ENCODE measurements at places on chromosomes 13 and 19.
A peak's percentile ranks its signal among the peaks of the same experiment; 100 is the strongest.

DNA sequence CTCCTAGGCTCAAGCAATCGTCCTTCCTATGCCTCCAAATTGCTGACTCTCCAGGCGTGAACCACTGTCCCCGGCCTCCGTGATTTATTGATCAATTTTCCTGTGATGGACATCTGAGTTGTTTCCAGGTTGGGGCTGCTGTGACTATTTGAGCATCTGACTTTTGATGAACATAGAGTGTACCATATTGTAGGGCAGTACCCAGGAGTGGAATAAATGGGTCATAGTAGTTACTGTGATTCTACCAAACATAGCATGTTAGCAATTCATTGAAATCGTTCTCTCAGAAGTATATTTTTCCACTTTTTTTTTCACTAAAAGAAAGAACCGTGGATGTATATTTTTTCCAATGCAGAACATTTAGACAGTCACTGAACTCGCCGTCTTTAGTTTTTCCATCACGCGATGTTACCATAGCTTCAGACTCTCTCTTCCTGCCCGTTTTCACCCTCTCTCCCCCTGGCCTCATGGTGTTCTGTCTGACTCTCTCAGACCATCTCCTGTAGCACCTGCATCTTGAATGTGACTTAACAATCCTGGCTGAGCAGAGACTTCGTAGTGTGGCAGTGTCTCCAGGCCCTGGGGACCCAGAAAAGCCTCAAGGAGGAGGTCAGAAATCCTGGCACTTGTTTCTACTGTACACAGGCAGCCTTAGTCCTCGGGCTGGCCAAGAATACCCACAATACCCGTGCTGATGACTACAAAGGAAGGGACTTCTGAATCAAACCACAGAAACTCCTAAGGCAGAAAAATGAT lies 3.2 kb upstream of the RASGRP4 start:
- no peak for DNase-seq

GRCh38 chr13:37870895-37871550 lies 1.5 kb upstream of the TRPC4 start:
- no peak for DNase-seq

GRCh38 chr19:58538257-58539168 lies 5.4 kb upstream of the TRIM28 start:
- DNase-seq, result peak; percentile 36

DNA sequence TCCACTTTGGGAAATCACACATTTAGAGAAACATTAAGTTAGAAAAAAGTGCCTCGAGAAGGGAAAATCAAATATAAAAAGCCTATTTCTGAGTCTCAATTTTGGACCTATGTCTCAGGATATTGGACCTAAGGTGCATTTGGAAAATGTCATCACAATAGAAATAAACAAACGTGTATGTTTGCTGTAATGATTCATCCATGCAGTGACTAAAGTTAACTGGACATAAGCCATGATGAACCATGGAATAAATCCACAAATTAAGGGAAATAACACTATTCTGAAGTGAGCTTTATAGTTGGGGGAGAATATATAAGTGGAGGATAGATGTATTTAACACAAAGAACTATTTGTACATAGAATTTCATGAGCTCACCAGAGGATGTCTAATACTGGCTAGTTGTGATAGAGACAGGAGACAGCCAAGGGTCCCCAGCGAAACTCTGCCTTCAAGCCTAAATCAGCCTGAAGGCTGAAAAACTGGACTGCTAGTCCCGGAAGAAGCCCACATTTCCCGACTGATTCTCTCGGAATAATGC lies 963.3 kb upstream of the SPRY2 start:
- no peak for DNase-seq

DNA sequence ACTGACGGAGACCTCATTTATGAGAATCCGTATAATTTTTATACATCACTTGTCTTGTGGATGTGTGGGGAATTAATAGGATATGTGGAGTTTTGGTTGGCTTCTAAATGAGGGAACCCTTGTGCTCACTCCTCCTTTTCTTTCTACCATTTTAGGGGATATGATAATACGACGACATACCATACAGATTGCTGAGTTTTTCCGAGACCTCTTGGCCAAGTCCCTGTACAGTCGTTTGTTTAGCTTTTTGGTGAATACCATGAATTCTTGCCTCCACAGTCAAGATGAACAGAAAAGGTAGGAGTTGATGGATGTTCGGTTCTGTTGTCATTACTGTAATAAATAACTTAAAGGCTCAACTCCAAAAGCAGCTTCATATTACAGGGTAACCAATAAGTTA lies 335.2 kb downstream of the MYO16 start:
- DNase-seq, result no peak

- no peak for DNase-seq
Observed at GRCh38 chr19:52963247-52963618, 552 bp upstream of the ZNF816 start.

GRCh38 chr19:2014731-2015607 lies 545 bp downstream of the BTBD2 start:
- DNase-seq, result no peak

- no peak for DNase-seq
Observed at GRCh38 chr13:55669051-55669450, 1471.7 kb upstream of the PRR20A start.

DNA sequence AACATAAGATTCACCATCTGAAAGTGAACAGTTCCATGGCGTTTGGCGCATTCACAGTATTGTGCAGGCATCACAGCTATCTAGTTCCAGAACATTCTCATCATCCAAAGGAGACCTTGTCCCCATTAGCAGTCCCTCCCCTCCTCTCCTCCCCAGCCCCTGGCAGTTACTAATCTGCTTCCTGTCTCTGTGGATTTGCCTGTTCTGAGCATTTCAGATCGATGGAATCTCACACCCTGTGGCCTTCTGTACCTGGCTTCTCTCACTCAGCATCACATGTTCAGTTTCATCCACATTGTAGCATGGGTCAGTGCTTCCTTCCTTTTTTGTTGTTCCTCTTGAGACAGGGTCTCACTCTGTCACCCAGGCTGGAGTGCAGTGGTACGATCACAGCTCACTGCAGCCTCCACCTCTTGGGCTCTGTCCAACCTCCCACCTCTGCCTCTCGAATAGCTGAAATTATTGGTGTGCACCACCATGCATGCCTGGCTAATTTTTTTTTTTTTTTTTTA lies 34.6 kb downstream of the CRTC1 start:
- no peak for DNase-seq

- no peak for DNase-seq
Observed at GRCh38 chr13:27988520-27988919, at the start of gene URAD. URAD (minus strand) TSS chr13:27988693; CDS start chr13:27988637, 56 bp downstream.

- DNase-seq, result no peak
Observed at GRCh38 chr13:112074139-112074865, 7.4 kb downstream of the SOX1 start.

GRCh38 chr13:44104197-44104490 lies 224.4 kb downstream of the LACC1 start:
- DNase-seq, result no peak

GRCh38 chr13:34942732-34943435 lies 814 bp downstream of the NBEA start:
- DNase-seq, result no peak

- DNase-seq, result no peak
Observed at GRCh38 chr19:30873003-30873402, 476.2 kb downstream of the TSHZ3 start.

- no peak for DNase-seq
Observed at GRCh38 chr19:41218615-41219507, at the start of gene AXL. AXL (plus strand) TSS chr19:41219223; CDS start chr19:41219393, 170 bp downstream.

DNA sequence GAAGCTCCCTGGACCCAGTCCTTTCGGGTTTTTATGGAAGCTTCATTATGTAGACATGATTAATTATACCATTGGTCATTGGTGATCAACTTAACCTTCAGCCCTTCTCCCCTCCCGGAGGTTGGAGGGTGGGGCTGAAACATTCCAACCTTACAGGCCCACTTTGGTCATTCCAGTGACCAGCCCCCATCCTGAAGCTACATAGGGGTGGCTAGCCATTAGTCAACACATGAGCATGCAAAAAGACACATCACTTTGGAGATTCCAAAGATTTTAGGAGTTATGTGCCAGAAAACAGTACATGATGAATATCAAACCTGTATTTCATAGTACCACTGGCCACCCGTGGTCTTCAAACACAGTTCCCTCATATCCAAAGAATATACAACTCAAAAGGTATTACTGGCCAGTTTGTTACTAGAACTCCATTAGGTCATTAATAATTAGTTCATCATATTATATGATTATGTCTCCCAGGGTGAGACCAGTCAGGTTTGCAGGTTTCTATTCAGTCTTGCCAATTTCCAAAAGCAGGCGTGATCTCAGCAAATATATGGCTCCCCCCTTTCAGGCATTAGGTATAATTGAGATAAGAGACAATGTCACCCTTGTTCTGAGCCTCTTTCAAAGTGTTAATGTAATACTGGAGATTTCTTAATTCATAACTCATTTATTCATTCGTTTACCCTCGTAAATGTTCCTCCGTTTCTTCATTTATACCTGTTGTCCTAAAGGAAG lies 11.1 kb downstream of the PPP5C start:
- DNase-seq, result no peak

- no peak for DNase-seq
Observed at GRCh38 chr13:98970330-98970729, 7.5 kb downstream of the DOCK9 start.

- DNase-seq, result no peak
Observed at GRCh38 chr13:73168226-73168952, 109.6 kb downstream of the KLF5 start.

GRCh38 chr19:9721861-9722260 lies 46.7 kb downstream of the ZNF846 start:
- DNase-seq, result no peak

DNA sequence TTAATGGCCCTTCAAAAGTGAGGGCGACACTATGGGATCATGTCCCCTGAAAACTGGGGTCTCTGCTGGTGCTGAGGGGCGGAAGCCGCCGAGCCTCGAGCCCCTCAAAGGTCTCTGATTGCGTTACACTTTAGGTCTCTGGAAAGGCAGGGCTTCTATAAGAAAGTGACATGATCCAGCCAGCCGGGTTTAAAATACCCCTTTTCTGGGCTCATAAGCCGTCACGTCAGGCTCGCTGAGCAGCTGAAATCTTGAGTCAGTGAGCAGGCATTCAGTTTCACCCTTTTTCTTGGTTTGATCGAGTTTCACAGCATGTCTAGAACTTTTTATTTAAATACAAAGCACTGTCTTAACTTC lies 600 bp upstream of the HMGB1 start:
- DNase-seq, result no peak

GRCh38 chr13:47598340-47598911 lies 402.6 kb downstream of the SUCLA2 start:
- no peak for DNase-seq

GRCh38 chr13:108003626-108004025 lies 211.7 kb downstream of the LIG4 start:
- DNase-seq, result no peak

All from CD4-positive, alpha-beta T cell treated with Interleukin-6 at 100 ng/mL for 8 hours (primary cell).